ENCODE measurements at places on chromosomes 12 and 14.

- DNase-seq = no peak
These were observed 3.5 kb upstream of the PTPRO start for GRCh38 chr12:15318841-15319240.

DNA sequence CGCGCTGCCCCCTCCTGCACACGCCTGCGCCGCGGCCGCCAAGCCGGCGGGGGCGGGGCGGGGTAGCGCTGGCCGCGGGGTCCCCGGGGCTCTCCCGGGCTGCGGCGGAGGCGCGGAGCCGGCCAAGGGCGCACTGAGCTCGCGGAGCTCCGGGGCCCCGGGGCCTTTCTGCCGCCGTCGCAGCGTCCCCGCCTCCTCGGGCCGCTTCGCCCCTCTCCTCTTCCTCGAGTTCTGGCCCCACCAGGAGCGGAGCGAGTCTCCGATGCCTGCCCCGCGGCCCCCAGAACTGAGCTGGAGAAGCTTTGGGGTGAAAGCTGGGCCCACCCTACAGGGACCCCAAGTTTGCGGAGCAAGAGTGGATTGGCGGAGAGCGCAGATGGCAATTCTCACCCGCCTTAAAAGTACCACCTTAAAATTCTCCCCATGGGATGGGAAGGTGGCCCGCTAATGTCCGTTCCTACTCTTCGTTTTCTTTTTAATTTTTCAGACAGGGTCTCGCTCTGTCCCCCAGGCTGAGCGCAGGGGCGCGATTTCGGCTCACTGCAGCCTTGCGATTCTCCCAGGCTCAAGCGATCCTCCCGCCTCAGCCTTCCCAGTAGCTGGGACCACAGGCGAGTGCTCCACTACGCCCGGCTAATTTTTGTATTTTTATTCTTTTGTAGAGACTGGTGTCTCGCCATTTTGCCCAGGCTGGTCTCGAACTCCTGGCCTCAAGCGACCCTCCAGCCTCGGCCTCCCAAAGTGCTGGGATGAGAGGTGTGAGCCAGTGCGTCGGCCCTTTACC is 129.6 kb downstream of the NDUFA12 start:
- DNase-seq = no peak

DNA sequence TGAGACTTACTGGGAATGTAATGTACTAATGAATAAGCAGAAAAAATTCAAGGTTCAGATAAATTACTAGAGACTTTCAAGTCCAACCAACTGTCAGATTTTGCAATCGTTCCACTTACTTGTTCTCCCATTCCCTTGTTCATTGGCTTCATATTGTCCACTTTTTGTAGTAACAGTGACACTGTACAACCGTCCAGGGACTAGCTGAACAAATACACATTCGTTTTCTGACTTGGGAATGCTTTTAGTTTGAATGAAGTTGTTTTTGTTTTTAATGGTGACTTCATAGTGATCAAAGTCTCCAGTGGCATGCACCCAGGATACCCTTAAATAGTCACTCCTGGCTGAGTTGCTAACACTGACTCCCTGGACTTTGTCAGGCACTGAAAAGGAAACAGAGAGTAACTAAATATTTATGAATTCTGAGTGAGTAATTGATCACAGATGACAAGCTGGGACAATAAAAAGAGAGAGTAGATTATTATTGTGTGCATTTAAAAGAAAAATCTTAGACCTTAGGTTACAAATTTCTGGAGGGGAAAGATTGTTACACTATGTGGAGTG is 65.4 kb downstream of the PTPRB start:
- DNase-seq = no peak

GRCh38 chr12:26748741-26749431 is 84.1 kb downstream of the ITPR2 start:
- no peak for DNase-seq

DNA sequence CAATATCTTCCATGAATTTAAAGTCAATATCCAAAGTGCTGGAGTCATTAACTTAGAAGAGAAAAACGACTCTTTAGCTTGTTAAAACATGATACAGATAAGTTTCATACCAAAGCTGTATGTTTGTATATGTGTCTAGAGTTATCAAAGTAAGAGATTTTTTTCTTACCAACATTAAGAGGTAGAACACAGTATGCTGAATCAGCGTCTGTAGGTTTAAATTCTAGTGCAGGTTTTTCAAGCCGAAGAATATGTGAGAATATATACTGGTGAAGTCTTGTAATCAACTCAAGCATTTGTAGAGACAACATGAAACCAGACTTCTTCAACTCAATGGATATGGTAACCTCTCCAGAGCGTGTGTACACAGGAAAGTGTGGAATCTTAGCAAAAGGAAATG is 49.6 kb downstream of the DICER1 start:
- DNase-seq = no peak

- no peak for DNase-seq
These were observed 2.7 kb upstream of the NFKBIA start for GRCh38 chr14:35407306-35407630.

GRCh38 chr12:48795550-48796455 is 6.9 kb upstream of the ADCY6 start:
- DNase-seq = no peak

Measured in mesothelial cell of epicardium (in vitro differentiated cells).